ENCODE measurements at places on chromosomes 16 and 17.

DNA sequence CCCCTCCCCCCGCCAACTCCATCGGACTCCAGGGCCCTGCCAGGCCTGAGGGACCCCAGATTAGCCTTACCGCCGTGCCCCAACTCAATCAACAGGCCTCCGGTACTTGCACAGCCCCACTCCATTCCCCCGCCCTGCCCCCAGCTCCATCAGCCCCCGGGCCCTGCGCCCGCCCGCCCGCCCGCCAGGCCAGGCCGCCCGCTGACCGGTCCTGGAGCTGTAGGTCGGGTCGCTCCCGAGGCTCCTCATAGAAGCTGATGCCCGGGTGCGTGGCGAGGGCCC lies 308 bp downstream of the GTF3C1 start:
- no peak for DNase-seq

- no peak for DNase-seq
Observed at GRCh38 chr16:19463468-19464315, 46.0 kb downstream of the TMC5 start.

DNA sequence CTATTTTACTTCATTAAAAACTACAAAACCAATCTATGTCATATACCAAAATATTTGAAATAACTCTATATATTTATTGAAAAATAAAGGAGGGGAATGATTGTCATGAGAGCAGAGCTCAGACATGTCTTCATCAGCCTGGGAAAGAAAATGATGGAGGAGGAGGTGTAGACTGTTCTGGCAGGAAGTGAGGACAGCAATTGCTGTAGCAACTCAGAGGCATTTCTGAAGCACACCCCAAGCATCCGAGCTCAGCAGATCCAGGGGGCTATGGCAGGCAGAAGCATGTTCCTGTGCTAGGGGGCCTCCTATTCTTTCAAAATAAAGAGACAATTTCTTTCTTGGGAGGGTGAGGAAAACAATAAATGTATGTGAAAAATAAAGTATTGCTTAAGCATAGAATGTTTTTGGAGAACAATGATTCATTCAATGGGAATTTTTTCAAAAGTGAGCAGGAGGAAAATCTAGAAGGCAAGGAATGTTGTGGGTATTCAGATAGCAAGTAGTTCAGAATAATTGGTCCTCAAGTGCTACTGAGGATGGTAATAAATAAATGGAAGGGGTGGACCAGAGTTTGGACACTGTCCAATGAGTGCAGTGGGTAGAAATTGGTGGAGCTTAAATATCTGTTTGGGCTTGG lies 383.4 kb downstream of the CDH11 start:
- no peak for DNase-seq

- no peak for DNase-seq
Observed at GRCh38 chr16:59988591-59988990, 1254.5 kb upstream of the GOT2 start.

DNA sequence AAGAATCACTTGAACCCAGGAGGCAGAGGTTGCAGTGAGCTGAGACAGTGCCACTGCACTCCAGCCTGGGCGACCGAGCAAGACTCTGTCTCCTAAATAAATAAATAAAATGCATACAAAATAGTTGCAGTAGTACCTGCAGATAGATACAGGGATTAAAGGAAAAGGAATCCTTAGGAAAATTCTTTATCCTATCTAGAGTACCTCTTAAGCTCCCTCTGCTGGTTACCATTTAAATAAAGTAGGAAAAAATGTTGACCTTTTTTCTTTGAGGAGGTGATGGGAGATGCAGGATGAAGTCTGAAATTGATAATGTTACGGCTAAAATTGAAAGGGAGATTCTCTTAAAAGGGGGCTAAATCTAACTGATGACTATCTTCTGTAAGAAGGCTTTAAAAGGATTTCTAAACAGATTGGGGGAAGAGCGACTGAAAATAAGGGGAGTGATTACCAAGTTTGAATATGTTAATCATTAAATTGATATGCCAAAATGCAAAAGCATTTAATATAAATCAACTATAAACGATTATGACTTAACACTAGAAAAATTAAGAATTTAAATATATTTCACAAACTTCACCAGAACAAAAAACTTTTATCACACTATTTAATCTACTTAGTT lies 29.4 kb downstream of the C16orf87 start:
- no peak for DNase-seq

DNA sequence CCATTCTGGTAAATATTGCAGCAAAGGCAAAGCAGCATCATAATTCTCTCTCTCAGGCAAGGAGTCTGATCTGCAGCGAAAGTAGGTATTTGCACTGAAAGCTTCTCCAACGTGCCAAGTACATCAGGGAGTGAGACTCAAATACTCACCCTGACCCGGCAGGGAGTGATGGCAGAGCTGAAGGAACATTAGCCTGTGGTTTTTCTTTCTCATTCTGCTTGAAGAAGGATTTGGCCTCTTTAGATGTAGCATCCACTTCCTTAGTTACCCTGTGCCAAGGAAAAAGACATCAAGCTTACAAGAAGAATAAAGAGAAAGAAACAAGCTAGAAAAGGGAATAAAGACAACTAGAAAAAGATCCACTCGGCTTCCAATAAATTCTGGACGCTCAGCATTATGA lies 38.4 kb downstream of the CFDP1 start:
- DNase-seq, result no peak

DNA sequence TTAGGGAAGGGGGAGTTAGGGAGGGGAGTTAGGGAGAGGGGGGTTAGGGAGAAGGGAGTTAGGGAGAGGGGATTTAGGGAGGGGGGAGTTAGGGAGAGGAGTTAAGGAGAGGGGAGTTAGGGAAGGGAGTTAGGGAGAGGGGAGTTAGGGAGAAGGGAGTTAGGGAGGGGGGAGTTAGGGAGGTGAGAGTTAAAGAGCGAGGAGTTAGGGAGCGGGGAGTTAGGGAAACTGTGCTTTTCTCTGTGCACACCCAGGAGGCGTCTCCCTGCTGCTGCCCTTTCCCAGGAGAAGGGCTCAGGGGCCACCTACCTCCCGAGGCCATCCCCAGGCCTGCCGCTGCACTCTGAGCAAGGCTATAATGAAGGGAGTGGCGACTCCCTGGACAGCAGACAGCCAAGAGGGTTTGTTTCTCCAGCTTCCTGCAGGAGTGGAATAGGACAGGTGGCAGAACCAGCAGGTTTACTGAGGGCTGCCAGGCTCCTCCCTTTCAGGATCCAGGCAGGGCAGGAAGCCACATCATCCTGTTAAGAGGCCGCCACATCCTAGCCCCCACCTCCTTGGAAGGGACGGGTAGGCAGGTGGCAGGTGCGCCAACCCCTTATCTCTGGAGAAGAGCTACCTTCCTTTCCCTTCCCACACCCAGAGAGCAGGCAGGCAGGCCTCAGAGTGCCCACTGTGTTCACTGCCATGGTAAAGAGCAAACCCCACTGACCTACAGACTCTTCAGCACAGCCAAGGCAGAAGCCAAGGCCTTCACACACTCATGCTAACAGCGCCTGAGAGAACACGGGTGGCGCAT lies 4.3 kb downstream of the CANT1 start:
- no peak for DNase-seq

- DNase-seq, result no peak
Observed at GRCh38 chr17:41415833-41416335, 8.5 kb downstream of the KRT37 start.
